NCI-H1930 (cell line): ENCODE measurements at places on chromosomes 1 and 21.
A peak's percentile ranks its signal among the peaks of the same experiment; 100 is the strongest.

- no peak for DNase-seq
Measured at GRCh38 chr21:33650929-33651509, 8.7 kb downstream of the ITSN1 start.

GRCh38 chr1:22184892-22185612, 42.2 kb upstream of the WNT4 start:
- peak; percentile 56 for DNase-seq

DNA sequence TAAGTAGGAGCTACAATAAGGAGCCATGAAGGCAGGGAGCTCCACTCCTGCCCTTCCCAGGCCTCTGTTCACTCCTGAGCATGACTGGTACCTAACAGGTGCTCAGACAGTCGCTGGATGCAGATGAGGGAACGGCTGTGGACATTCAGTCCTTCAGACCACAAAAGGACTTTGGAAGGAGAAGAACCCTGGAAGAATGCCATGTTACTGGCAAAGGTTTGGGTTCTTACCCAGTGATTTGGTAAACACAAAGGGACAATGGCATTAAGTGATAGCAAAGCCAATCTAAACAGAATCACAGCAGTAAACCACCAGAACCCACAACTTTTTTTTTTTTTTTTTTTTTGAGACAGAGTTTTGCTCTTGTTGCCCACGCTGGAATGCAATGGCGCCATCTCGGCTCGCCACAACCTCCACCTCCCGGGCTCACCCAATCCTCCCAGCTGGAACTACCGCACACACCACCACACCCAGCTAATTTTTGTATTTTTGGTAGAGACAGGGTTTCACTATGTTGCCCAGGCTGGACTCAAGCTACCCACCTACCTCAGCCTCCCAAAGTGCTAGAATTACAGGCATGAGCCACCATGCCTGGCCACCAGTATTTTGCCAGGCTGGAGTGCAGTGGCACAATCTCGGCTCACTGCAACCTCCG, 7.5 kb upstream of the CBR3 start:
- no peak for DNase-seq

- no peak for DNase-seq
Measured at GRCh38 chr1:85824066-85824840, 116.0 kb upstream of the ZNHIT6 start.

DNA sequence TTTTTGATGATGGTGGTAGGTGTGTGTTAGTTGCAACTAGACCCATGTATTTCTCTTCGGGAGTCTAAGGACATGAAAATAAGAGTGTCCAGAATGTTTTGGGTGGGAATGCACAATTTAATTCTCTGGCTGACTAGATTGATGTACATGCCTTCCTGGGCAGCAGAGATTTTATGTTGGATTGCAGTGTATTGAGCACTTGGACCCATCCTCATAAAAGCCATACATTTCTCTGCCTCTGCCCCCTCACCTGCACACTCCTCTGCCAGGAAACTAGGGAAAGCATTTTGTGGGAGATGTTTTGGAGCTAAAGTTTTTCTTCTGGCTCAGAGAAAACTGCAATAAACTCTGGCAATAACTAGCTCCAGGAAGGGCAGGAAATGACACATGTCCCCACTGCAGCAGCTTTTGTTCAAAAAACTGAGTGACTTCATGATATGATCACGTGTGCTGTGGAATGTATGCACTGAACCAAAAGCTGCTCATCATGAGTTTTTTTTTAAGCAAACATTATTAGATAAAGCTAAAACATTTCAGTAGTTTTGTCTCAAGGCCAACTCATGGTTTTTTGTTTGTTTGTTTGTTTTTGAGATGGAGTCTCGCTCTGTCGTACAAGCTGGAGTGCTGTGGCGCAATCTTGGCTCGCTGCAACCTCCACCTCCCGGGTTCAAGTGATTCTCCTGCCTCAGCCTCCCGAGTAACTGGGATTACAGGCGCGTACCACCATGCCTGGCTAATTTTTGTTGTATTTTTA, 17.6 kb downstream of the RIT1 start:
- DNase-seq, result no peak

DNA sequence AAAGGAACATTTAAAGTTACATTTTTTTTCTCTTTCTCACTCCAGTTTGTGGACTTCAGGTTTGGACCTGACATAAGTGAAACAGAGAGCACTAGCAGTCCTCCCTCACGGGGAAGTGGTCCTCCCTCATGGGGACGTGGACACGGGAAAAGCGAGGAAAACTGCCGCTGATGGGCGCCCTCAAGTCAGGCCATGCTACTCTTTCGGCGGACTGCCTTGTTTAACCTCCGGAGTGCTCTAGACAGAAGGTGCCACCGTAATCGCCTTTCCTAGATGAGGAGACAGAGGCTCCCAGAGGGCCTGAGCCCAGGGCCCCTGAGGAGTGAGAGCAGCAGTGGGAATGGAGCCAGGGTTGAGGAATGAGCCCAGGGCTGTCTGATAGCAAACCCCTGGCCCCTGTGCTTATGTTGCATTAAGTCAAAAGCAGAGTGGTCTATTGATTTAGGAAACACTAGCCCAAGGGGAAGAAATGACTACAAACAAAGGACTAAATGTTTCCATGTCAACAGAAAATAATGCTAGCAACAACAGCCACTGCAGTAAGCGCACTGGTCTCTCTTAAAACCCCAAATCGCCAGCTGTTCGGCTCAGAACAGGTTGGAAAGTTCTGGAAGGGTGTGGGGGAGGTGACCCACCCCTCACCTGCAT, 84.1 kb downstream of the DMRTB1 start:
- no peak for DNase-seq

GRCh38 chr1:245825128-245825901, 670.5 kb downstream of the KIF26B start:
- no peak for DNase-seq

GRCh38 chr1:219902951-219903350, 25.4 kb downstream of the SLC30A10 start:
- DNase-seq, result no peak

DNA sequence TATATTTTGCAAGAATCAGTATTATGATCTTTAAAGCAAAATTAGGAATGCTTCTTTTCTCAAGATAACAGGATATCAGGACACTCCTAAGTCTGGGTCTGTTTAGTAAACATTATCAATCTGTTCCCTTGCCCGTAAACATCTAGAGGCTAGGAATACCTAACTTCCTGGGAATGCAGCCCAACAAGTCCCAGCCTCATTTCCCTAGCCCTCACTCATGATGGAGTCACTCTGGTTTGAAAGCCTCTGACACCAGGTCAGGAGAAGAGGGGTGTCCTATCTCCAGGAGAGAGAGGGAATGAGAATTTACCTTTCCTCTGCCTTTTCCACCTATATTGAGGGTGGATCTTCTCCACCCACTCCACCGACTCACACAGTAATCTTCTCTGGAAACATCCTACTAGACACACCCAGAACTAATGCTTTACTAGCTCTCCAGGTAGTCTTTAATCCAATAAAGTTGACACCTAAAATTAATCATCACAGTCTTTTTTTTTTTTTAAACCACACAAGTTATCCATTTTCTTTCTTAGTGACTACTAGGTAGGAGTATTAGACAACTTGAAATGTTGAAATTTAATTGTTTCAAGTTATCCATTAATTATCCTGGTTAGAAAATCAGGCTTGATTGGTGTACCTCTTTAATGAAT, 659.3 kb downstream of the USP25 start:
- DNase-seq, result no peak

GRCh38 chr1:38361566-38361965, 315.0 kb upstream of the POU3F1 start:
- DNase-seq, result no peak
